ENCODE measurements at places on chromosomes 3 and 15. TPM values are rescaled to one million over a fixed set of nuclear protein-coding genes. Genes with fewer than 3 reads are reported as not detected.

CDCP1 gene
- total RNA-seq, result 0.71 TPM

GRCh38 chr3:17638356-17638755 lies 104.1 kb downstream of the TBC1D5 start:
- no peak for DNase-seq

DNA sequence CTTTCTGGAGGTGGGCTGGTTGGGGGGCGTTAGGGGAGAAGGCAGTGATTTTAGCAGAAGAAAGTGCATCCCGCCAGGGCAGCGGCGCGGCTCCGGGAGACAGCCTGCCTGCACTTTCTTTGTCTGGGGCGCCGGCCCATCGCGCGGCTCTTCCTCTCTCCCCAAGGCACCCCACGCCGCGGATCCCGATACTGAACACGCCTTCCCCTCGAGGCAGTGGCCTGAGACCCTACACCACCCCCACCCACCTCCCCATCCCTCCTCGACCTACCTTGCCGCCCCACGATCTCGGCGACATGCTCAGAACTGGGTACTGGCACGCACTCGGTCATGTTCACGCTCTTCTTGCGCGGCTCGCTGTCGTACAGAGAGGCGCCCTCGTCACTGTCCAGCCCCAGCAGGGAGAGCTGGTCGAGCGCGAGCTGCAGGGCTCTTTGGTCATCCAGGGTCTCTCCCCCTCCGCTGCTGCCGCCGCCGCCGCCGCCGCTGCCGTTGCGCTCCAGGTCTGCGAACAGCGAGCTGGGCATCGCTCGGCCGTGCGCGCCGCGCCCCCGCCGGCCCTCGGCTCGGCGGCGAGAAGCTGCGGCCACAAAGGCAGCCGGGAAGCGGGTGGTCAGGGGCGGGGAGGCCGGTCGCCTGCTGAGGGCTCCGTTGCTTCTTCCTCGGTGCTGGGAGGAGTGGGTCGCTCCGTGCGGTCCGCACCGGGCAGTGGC lies 483 bp downstream of the MEX3B start:
- peak; percentile 44 for DNase-seq

DNA sequence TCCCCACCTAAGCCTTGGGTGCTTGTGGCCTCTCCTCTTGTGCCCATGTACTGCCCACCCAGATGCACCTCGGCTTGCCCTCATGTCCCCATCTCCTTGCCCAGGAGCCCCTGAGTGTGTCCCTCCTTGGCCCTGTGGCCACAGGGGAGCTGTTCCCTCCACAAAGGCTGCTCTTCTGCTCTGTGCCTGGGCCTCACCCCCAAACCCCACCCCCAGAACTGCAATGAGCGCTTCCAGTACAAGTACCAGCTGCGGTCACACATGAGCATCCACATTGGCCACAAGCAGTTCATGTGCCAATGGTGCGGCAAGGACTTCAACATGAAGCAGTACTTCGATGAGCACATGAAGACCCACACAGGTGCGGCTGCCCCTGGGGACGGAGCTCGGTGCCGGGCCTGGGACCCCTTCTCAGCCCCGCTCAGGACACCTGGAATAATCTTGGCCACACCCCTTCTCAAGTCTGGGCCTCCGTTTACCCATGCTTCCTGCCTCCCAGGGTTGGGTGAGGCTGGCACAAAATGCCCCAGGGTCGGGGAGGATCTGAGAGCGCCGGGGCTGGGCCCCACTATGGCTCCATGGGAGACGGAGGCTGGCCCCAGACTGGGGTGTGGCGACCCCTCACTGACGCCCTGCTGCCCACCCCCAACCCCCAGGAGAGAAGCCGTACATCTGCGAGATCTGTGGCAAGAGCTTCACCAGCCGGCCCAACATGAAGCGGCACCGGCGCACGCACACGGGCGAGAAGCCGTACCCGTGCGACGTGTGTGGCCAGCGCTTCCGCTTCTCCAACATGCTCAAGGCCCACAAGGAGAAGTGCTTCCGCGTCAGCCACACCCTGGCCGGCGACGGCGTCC lies 10.3 kb downstream of the ZBTB47 start:
- DNase-seq, result no peak
